ENCODE measurements at places on chromosomes 1 and 21.

DNA sequence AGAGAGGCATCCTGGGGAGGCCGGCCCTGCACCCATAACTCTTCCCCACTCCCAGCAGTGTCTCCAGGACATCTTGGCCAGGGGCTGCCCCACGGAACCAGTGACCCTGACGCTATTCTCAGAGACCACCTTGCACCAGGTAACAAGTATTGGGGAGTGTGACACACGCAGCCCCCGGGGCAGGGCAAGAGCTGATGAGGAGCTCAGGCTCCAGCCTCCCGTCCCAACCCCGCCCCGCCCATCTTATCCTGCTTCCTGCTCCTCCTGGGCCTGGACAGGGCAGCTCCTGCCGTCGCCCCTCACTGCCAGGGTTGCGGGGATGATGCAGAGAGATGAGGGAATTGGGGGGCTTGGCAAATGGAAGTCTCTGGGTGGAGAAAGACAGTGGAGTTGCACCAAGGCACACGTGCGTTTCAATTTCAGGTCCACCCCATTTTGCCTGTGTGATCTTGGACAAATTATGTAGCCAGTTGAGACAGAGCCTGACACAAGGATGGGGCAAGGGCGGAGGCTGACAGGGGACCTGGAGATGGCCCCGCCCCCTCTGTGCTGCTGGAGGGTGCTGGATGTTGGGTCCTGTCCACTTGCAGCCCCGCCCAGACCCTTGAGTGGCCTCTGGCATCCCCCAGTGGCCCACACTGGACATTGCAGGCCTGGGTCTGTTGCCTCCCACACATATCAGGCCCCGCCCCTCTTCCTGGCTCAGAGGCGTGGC, 10.7 kb downstream of the CLCNKA start:
- DNase-seq, result peak; percentile 65

GRCh38 chr1:32899586-32900296, 1.4 kb downstream of the TMEM54 start:
- no peak for DNase-seq

GRCh38 chr1:95716097-95716496, 482.1 kb downstream of the RWDD3 start:
- no peak for DNase-seq

- peak; percentile 12 for DNase-seq
Measured at GRCh38 chr1:230160957-230161771, 94.1 kb downstream of the GALNT2 start.

DNA sequence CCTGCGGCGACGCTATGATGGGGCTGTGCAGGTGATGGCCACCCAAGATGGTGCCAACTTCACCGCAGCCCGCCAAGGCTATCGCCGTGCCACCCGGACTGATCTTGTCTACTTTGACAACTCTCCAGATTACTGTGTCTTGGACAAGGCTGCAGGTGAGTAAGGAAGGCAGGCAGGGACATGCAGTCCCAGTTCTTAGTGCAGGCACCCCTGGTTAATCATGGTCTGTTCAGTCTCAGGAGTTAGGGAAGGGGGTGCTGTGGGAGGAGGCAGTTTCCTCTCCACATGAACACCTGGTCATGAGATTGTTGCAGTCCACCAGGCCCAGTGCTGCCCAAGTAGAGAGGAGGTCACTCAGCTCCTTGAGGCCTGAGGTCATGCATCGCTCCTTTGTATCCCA, 8.5 kb downstream of the WNT2B start:
- no peak for DNase-seq

DNA sequence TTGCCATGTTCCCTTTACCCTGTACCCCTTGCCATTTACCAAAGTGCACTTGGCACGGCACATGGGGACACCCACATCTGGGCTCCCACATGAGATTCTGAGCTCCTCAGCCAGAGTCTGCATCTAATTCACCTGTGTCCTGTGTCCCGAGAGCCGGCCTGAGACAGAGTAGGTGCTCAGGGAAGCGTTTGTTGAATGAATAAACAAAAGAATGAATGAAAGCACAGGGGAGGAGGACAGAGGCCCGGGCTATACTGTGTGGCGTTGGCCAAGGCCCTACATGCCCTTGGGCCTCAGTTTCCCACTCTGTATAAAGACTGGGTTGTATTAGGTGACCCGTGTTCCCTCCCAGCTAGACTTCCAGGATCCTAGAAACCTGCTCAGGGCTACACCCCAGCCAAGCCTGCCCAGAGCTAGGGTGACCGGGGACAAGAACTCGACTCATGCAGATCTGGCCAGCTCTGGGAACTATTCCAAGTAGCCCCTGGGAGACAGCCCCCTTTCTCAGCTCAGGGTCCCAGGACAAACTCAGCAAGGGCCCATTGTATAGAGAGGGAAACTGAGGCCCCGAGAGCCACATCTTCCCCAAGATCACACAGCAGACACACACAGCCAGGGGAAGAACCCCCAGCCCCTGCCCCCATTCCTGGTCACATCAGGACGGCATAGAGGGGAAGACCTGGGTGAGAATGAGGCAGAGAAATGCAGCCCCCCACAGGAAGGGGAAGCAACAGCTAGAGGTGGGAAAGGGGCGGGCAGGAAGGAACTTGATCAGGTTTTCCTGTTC, 6.0 kb downstream of the EPHA2 start:
- DNase-seq, result no peak

GRCh38 chr1:86887479-86888162, 26.3 kb downstream of the SELENOF start:
- no peak for DNase-seq

DNA sequence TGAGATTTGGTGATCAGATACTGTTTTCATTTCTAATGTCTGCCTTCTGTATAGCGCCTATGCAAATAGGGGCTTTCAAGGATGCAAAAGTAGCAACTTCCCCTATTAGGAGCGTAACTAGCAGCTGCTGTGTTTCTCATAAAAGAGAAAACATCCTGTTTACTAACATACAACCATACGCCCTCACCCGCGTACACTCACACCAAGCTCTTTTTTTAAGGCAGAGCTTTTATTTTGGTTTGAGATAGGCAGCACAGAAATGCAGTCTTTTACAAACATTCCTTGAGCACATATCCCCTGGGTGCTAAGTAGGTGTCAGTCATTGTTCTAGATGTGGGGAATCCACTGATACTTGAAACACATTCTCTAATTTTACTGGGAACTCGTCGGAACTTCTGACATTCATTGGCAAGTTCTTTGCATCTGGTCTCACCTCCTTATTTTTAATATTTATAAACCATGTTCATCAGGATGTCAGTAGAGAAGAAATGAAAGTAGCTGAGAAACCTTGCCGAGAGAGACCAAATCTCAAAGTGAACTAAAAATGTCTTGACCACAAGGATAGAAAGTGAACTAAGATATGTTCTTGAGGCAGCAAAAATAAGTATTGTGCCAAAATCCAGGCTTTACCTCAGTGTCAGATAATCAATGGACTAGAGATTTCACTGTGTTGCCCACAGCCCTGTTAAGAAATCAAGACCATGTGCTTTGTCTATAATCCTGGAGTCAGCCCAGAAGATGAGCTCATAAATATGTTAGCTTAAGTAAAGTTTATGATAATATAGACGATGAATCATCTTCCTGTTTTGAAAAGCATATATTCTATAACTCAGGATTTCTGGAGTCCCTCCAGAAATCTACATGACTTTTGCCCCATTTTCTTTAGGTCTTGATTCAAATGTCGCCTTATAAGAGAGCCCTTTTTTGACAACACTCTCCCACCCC, 350.9 kb downstream of the ST6GALNAC3 start:
- DNase-seq, result no peak

- DNase-seq, result no peak
Measured at GRCh38 chr1:231519166-231519565, 9.3 kb upstream of the TSNAX start.

GRCh38 chr1:67688526-67689219, 3.7 kb downstream of the GADD45A start:
- DNase-seq, result no peak

- peak; percentile 31 for DNase-seq
Measured at GRCh38 chr1:46302641-46303037, 777 bp downstream of the LRRC41 start.

- no peak for DNase-seq
Measured at GRCh38 chr1:229287267-229287666, 16.4 kb downstream of the RAB4A start.

GRCh38 chr1:21647431-21648351, 21.5 kb downstream of the RAP1GAP start:
- DNase-seq, result no peak

- DNase-seq, result no peak
Measured at GRCh38 chr1:21651214-21652042, 17.7 kb downstream of the RAP1GAP start.

GRCh38 chr1:226584164-226584563, 35.6 kb downstream of the STUM start:
- peak; percentile 37 for DNase-seq

- DNase-seq, result no peak
Measured at GRCh38 chr1:200351826-200352549, 57.8 kb downstream of the ZNF281 start.

- DNase-seq, result no peak
Measured at GRCh38 chr1:89637496-89637895, 4.6 kb downstream of the LRRC8C start.

GRCh38 chr1:5651027-5651410, 341.2 kb downstream of the NPHP4 start:
- no peak for DNase-seq

DNA sequence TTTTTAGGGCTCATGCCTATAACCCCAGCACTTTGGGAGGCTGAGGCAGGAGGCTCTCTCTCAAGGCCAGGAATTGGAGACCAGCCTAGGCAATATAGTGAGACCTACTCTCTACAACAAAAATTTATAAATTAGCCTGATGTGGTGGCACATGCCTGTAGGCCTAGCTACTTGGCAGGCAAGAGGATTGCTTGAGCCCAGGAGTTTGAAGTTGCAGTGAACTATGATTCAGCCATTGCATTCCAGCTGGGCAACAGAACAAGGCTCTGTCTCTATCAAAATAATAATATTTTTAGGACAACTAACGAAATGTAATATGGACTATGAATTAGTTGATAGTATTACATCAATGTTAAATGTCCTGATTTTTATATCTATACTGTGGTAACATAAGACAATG, 68.8 kb upstream of the ARID1A start:
- no peak for DNase-seq

DNA sequence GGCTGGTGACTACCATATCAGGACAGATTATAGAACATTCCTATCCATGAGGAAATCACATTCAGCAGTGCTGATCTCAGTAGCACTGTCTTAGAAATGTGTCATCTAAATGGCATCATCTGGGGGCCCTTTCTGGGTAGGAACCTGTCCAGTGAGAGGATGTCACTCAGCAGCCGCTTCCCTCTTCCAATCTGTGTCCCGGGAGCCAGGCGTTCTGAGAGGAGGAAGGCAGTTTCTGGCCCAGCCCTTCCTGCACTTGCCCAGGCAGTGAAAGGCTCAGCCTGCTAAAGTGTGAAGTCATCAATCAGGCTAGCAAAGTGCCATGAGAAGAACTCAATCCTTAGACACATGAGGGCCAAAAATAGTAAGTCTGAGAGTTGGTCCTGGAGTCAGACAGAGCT, 25.6 kb downstream of the RAB4A start:
- no peak for DNase-seq

- DNase-seq, result no peak
Measured at GRCh38 chr1:64527165-64527564, 57.2 kb downstream of the CACHD1 start.

DNA sequence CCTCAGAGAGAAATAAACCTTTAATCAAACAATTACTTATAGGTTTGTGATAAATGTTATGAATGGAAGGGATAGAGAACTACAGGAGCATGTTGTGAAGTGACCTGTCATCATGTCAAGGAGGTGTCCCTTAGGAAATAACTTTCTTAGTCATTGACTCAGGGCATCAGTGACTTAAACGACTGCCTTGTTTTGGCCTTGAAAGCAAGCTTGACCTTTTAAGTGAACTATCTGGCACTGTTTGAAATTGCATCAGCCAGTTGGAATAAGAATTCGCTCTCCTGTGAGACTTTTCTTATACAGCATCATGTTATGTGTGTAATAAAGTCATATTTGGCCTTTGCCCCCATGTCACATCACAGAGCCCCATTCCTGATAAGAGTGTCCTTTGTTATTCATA, 30.9 kb downstream of the LRRC8B start:
- no peak for DNase-seq

- no peak for DNase-seq
Measured at GRCh38 chr21:42629933-42630589, 23.4 kb upstream of the PDE9A start.

GRCh38 chr1:17618558-17619247, 79.2 kb downstream of the ARHGEF10L start:
- no peak for DNase-seq

GRCh38 chr21:28936036-28936435, 56.6 kb downstream of the LTN1 start:
- no peak for DNase-seq

- DNase-seq, result no peak
Measured at GRCh38 chr21:25615880-25616279, 8.6 kb upstream of the MRPL39 start.

GRCh38 chr1:29504709-29505410, 268.5 kb downstream of the PTPRU start:
- DNase-seq, result no peak

GRCh38 chr1:43754892-43755291, 47.6 kb downstream of the ST3GAL3 start:
- no peak for DNase-seq

- DNase-seq, result no peak
Measured at GRCh38 chr1:68199603-68200002, 32.7 kb downstream of the WLS start.

- DNase-seq, result no peak
Measured at GRCh38 chr1:23577056-23578004, 18.0 kb upstream of the ID3 start.

GRCh38 chr1:185351734-185352466, 34.9 kb upstream of the IVNS1ABP start:
- no peak for DNase-seq

DNA sequence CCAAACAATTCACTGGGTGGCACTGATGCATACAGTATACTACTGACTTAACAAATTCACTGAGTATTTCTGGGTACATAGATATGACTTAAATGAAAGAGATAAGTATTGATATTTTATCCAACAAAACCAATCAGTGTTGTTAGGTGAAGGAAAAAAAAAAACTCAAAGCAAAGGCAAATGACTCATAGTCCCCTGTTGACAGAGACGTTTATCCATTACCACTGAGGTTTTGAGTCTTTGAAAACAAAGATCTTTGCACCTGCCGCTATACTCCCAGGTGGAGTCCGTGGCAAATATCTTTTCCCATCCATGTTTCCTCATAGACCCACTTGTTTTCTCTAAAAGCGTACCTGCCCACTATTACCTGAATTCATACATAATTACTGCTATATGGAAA, 18.4 kb downstream of the DYNLT5 start:
- no peak for DNase-seq

- no peak for DNase-seq
Measured at GRCh38 chr1:167158813-167159275, 61.8 kb upstream of the POU2F1 start.

DNA sequence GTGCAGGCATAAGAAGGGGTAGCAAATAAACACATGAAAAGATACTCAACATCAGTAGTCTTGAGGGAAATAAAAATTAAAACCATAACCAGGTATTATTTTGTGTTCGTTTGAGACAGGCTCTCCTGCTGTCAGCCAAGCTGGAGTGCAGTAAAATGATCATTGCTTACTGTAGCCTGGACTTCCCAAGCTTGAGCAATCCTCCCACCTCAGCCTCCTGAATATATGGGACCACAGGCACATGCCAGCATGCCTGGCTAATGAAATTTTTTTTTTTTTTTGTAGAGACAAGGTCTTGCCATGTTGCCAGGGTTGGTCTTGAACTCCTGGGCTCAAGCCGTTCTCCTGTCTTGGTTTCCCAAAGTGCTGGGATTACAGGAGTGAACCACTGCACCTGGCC, 108.0 kb downstream of the DNM3 start:
- no peak for DNase-seq

All from DMS153 (cell line).